ENCODE measurements at places on chromosomes 4 and X.

DNA sequence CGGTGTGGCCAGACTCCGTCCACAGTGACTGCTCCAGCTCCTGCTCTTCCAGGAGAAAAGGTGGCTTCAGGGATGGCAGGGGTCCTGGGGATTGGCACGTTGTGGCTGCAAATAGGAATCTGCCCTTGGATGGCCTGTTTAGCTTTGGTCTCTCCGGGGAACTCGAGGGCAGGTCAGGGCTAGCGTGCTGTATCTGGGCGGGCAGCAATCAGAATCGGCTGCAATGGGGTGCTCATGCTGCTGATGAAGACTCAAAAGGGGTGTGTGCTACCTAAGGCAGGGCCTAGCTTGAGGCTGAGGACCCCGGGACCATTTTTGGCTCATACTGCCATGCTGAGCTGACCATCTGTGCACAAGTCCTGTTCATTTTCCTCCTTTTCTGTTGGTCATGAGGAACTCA, 51.3 kb downstream of the RGS12 start:
- DNase-seq, result no peak

GRCh38 chrX:350148-350533, 31.5 kb upstream of the GTPBP6 start:
- no peak for DNase-seq

DNA sequence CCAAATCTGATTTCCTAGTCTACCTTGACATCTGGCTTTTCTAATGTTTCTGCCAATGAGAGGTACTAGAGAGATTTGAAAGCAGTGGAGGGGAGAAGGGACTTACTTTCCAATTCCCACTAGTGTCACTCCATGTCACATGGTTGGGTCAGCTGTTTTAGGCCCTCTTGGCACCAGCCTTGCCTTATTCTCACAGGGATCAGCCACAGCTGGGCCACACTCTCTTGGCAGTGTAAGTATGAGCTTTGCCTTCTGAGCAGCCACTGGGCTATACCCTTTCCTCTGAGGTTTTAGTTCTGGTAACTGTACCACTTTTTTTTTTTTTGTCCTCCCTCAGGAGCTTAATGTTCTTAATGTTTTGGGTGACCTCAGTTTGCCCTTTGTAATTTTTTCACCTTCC, 10.2 kb upstream of the ADH1C start:
- no peak for DNase-seq

DNA sequence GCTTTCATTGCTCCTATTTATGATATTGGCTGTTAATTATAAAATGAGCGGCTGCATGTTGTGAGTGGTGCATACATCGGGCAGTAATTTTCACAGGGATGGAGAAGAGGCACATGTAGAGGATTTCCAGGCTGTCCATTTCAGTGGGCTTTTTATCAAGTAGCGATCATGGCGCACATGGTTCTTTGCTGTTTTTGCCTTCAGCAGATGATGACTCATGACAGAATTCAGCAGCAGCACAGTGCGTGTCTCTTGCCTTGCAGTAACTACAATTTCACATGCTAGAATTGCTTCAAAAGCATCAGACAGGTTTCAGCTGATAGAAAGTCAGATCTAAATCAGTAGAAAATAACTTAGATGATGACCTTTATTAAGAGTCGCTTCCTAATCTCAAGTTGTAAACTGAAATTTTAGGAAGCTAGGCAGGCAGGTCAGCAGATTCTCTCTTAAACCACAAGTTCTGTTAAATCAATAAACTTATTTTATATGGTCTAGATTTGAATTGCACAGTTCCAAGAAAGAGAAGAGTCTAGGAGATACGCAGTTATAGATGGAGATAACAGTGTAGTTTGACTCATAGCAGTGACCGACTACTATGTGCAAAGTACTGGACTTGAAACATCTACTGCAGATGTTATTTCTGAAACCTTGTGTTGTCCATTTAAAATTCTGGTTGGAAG, 35.8 kb downstream of the LRP2BP start:
- no peak for DNase-seq

DNA sequence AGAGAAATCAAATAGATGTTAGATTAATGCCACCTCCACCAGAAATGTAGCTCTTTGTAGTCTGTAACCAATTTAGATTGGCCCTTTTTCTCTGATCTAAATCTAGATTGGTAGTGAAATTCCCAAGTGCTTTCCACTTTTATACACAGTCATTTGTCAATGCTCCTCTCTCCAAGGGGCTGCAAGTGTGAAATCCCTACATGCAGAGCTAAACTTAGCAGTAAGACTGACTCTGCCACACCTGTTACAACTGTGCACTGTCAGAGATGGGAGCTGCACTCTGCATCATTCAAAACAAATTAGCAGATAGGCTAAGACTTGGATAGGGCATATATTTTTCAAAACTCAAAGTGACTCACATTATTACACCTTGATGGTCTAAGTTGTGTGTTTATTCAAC, 9.1 kb downstream of the SERTM2 start:
- DNase-seq, result no peak

- no peak for DNase-seq
Measured at GRCh38 chrX:12307961-12308360, 169.7 kb downstream of the FRMPD4 start.

DNA sequence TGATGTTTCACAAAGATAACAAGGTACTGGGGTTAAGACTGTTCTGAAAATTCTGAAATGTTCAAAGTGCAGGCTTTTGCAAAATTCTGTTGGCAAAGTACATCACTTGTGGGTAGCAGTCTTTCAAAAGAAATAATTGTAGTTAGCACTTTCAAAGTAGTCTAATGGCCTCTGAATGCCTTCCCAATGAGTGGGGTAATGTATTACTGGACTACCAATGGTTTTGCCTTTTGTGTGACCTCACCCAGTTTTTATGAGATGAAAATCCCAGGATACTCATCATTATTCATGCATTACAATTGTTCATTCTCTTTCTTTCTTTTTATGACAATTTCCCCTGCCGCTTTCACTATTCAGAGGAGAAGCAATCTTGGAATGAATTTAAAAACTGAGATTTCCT, 686.1 kb downstream of the GLUD2 start:
- DNase-seq, result no peak

DNA sequence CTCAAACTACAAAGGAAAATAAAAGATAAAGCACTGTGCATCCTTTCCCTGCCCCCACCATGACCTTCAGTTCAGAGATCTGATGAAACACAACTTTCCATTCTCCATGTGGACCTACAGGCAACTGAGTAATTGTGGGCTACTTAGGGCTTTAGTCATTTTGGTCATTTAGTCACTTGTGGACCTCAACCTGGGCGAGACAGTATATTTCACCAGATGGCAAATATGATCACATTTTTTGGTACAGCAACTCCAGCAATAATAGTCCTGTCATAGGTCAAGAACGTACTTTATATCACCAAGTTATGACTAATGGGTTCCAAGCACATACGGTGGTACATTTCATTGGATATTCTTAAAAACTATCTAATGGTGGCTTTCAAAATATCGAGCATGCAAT, 141.2 kb downstream of the PDGFC start:
- no peak for DNase-seq

- no peak for DNase-seq
Measured at GRCh38 chr4:3290476-3290875, 2.3 kb upstream of the RGS12 start.

- DNase-seq, result no peak
Measured at GRCh38 chrX:30612250-30612655, 34.7 kb upstream of the TASL start.

DNA sequence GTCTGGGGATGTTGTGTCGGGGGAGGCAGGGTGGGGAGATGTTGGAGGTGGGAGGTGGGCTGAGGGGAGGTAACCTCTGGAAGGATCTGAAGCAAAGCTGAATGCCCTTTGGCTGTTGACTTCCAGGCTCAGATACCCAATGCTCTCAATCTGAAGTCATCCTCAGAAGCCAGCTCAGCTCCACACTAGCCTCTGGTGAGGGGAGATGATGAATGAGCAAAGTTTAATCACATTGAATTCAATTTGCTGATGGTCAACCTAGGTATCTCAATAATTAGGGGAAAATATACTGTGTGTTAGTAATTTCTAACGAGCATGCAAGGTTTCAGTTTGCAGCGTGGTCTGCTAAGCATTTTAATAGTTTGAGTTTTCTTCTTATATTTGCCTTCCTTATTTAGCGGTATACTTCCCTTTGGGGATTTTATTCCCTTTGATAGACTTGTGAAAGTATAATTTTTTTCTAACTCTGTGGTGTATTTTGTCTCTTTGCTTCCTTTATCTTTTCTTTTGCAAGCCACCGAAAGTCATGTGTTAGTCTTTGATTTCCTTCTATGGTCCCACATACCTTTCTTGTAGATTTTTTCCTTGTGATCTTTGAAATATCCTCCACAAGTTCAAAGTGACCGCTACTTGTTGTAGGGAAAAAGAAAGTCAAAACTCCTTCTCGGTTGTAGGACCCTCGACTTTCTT, 146.3 kb upstream of the LEF1 start:
- no peak for DNase-seq

- no peak for DNase-seq
Measured at GRCh38 chrX:129802863-129803262, 23.1 kb downstream of the SASH3 start.

DNA sequence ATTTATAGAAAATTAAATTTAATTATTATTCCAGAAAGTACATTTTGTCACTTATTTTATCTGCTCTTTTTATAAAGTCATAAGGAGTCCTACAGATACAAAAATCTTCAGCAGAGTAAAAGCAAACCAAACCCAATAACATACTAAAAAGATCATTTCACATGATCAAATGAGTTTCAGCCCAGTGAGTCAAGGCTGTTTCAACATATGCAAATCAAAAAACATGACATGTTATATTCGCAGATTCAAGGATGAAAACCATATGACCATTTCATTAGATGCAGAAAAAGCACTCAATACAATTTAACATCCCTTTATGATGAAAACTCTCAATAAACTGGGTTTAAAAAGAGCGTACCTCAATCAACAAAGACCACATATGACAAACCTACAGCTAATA, 214.3 kb downstream of the FAT4 start:
- no peak for DNase-seq

- DNase-seq, result no peak
Measured at GRCh38 chrX:72110051-72110875, 21.5 kb downstream of the RTL5 start.

Measured in thoracic aorta (tissue), 2 donors.